ENCODE measurements at places on chromosomes 12 and 14.

- DNase-seq = no peak
Observed at GRCh38 chr12:49642370-49642802, 19.0 kb downstream of the PRPF40B start.

DNA sequence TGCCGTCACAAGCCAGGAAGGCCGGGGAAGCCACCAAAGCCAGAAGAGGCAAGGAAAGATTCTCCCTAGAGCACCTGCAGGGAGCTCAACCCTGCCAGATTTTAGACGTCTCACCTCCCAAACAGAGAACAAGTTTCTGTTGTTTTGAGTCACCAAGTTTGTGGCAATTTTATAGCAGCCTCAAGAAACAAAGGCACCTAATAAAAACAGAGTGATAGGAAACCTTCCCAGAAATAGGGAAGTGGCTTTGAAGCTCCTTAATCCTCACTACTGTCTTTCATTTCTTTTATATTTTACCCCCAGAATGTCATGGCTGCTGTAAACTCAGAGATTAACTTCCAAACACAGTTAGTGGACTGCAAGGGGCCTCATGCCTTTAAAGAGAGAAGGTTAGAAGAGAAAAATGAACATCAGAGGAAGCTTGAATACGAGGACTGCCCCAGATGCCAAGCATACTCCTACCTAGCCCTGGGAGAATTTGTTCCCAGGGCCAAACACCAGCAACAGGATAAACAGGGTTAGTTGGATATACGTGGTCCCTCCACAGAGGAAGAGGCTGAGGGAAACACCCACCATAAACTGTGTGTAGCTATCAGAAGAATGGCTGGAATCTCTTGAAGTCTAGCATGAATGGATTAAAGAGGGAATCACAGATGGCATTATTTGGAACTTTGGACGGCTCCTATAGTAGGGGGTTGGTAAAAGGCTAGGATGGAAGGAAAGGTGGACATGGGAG, 148.3 kb downstream of the KCNA5 start:
- DNase-seq = no peak

DNA sequence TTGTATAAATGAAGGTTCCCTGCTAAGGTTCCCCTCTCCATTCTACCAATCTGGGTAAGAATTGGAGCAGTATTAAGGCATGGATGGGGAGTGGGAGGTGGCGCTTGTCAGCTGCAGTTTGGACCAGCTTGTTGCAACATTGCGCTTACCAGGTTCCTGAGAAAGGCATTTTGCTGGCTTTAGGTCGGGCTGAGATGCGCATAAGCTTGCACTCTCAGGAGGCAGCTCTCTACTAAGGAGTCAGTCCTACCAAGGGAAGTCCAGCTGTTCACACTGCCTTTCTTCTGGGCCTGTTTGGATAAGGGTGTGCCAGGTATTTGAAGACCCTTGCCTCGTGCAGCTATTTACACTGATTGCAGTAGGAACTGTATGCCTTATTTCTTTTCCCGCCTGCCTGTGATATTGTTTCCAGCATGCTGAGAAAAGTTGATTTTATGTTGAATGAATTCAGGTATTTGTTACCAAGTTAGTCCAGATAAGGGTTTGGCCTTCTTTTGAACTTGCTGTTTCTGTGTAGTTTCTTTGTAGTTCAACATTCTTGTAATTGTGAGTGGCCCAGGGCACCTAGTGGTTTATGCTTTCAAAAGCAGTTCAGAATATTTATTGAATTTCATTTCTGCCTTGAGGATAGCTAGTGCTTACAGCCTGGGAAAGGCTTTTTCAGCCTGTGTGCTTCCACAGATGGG, 2.6 kb downstream of the MLEC start:
- no peak for DNase-seq

DNA sequence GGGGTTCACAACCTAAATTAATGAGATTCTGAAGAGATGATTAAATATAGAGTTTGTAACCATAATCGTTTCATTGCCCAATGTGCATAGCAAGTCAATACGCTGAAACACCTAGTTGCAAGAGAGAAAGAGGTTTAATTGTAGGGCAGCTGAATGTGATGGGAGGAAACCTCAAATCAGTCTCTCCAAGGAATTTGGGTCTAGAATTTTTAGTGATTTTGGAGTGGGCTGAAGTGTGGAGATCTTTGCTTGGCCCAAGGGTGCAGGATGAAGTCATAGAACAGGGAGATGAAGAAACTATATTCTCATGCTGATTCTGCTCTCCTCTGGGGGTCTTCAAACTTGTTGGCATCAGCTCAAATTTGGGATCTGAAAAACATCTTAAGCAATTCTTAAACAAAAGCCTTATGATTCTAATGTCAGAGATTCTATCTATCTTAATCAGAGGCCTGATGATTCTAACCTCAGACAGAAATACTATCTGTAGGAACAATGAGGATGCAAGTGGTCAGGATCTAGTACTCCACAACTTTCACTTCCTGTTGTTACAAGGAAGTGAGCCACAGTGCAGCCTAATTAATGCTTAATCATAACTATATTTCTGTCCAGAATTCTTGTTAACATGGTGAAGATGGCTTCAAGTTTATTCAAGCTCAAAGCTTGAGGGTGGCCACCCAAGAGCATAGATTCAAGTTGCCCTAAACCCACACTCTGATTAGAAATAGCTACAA, 80.2 kb upstream of the FUT8 start:
- no peak for DNase-seq

- DNase-seq = no peak
Observed at GRCh38 chr14:24513009-24513408, 4.9 kb upstream of the CMA1 start.

GRCh38 chr14:67503331-67503730, 14.8 kb upstream of the TMEM229B start:
- no peak for DNase-seq

- no peak for DNase-seq
Observed at GRCh38 chr14:71236487-71236886, 329.2 kb downstream of the PCNX1 start.

DNA sequence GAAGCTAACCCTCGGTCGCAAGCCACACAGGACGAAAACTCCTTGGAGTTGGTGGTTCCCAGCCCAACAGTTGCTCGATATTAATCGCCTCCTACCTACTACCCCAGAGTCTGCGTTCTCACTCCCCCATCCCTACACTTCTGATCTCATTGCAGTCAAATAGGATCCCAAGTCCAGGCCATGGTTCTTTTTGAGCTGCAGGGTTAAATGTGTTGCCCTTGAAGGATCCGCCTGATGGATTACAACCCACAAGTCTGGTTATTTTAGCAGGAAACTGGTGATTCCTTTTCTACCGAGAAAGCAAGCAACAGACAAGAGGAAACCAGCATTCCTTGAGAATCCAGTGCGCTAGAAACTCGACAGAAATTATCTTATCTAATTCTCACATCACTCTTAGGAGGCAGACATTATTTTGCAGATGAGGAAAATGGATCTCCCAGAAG, 785 bp upstream of the NIN start:
- no peak for DNase-seq

GRCh38 chr12:67910360-67911274, 78.6 kb upstream of the IFNG-AS1 start:
- DNase-seq = peak; percentile 84

DNA sequence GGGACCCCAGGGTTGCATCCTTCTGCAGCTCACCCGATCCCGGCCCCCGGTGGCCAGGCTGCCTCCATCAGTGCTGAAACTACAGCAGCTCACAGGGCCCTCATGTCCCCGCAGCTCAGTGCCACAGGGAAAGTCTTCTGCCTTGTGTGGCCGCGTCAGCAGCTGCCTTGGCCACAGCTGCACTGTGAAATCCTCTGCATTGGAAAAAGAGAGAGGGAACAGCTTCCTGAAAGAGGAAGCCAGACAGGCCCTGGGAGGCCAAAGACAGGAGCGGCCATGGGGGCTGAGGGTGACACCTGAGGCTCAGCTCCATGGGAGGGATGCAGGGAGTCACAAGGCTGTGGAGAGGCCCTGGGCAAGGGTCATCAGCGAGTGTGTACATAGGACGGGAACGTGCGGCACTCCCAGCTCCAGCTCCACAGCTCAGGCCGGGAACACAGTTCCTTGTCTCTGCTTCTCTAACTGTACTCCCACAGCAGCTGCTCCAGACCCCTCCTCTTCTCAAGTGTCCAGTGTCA, 32.7 kb downstream of the PARP2 start:
- DNase-seq = no peak

GRCh38 chr14:87866116-87866515, 126.9 kb downstream of the GALC start:
- DNase-seq = peak; percentile 62

GRCh38 chr14:67722293-67722692, 20.6 kb downstream of the RDH12 start:
- DNase-seq = no peak
